ENCODE measurements at places on chromosomes 3 and 15.

DNA sequence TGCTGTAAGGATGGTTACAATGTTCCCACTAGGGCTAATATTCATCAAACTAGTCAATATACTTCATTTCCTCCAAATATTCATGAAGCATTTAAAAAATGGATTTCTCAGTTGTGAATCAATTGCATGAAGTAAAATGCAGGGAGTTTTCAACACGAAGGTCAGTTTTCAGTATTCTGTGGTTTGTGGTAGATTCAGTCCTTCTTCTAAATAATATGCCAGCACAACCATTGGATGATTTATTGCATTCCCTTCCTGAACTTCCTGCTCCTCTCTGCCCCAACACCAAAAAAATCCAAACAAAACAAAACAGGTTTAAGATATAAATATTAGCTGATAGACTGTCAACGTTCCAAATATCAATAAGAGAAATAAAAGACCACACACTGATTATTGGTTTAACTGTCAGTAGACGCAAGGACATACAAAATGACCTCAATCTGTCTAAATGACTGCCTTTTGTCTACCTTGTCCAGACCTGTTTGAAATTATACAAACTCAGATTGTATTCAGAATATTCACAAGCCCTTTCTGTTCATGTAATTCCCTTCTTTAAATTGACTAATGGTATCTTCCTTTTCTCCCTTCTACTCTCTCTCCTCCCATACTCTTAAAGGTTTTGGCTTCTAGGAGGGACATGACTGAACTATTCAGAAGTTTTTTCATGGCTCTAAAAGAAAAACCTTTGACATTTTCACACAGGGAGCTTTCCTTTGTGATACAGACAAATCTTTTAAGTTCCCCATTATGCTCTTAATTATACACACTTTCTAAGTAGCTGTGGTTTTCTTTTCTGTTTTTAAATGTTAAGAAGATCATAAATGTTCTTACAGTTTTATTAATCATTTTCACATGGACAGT, 92.6 kb upstream of the STT3B start:
- DNase-seq: no peak

- no peak for DNase-seq
Measured at GRCh38 chr15:77311618-77312398, 108.1 kb downstream of the PEAK1 start.

GRCh38 chr3:184683234-184683633, 28.6 kb downstream of the MAGEF1 start:
- DNase-seq: no peak

DNA sequence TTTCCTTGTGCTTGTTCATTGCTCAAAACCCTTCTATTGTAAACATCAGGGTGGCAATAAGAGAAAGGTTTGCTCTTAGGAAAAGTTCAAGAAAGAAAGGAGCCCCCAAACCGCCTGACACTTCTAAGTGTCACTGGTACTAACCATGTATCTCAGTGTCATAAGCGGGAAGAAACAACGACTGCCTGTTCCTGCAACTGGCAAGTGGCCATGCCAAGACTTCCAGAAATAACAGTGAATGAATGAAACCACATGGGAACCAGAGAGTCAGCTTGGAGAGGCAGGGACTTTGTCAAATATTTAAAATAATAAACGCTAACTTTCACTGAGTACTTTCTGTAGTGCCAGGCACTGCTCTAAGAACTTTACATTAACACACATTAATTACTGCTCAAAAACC, 1.1 kb downstream of the PLSCR2 start:
- DNase-seq: no peak
